NCI-H524 (cell line): ENCODE measurements at places on chromosomes 16 and 17.

- no peak for DNase-seq
Observed at GRCh38 chr16:19292186-19292585, 6.7 kb downstream of the CLEC19A start.

DNA sequence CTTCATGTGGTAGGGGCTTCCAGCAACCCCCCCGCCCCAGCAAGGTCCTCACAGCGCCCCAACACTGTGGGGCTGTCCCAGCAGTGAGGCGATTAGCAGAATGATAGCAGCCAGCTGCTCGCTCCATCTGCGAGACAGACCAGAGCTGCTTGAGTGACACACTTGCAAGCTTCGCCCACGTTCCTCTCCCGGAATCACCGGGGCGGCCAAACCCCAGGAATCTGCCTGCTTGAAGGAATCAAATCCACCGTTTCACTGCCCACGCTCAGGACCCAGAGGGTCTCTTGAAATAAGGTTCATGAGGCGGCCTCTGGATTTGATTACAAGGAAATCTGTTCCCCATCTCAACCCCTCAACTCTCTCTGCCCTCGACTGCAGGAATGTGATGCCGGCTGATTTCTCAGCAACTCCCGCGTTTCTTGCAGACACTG, 356.0 kb downstream of the C16orf95 start:
- DNase-seq, result peak; percentile 73

DNA sequence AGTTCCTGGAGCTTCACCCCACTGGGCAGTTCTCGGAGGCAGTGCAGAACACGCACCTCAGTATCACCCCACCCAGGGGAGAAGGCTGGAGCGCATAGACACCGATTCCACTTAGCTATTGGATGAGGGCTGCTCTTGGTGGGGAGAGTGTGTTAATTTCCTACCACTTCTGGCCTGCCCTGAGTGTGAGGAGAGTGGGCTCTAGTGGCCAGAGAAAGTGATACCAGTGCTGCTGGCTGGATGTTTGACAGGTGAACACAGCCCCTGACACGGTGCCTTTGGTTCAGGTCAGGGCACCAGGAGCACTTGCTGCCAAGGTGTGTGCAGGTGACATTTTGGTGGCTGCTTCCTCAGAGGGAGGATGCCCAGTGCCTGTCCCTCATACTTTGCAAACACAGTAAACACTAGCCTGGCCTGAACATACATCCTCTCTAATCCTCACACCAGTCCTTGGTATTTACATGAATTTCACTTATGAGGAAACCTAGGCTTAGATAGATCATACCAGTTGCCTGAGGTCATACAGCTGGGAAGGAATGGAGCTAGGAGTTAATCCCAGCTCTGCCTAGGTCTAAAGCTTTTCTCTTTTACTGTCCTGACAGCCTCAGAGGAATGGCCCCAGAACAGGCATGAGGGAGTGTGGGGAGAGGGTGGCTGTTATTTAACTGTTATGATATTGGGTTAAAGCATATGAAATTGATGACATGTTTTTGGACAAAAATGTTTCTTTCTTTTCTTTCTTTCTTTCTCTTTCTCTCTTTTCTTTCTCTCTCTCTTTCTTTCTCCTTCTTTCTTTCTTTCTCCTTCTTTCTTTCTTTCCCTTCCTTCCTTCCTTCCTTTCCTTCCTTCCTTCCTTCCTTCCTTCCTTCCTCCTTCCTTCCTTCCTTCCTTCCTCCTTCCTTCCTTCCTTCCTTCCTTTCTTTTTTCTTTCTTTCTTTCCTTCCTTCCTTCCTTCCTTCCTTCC, 21.0 kb upstream of the ITGAX start:
- DNase-seq, result peak; percentile 50

GRCh38 chr17:45812102-45812501, 28.0 kb downstream of the CRHR1 start:
- peak; percentile 82 for DNase-seq

DNA sequence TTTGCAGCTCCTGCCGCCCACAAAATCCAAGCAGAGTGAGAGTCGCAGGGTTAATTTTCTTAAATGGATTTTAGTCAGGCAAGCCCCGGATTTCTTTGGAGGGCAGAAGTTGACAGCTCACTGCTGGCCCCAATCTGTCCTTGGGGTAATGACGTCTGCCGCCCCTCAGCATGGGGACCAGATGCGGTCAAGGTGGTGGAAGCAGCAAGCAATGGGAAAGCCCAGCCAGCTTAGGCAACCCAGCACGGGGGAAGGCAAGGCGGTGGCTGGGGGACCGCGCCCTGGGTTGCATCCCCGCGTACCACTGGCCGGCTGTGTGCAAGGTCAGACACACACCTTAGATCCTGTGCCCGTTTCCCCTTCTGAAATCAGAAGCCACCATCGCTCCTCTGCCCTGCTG, 321.7 kb downstream of the C16orf95 start:
- DNase-seq, result peak; percentile 30

DNA sequence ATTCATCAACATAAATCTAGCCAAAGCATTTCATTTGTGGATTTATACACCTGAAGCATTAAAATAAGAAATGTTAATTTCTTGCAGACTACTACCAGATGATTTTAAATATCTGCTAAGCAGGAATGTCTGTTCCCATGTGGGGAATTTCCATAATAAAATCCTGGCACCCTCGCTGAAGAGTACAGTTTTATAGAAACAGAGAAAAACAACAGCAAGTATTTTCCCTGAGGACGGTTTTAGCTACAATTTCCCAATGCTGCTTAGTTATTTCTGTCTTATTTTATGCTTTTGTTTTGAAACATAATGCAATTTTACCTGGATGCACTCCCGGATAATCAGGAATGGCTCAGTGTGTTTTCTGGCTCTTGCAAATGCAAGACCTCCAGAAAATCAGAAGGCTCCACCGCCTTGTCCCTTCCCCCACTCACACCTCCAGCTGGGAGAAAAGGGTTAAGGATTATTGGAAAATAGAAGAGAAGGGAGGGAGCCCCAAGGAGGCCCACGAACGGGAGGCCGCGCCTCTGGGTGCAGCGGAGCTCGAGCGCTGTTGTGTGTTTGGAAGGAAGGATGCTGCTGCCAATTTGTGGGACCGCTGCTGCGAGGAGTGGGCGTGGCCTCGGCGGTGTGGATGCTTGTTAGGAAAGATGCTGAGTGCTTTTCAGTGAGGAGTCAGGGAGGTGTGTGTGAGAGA, at the start of gene CNTNAP4:
TSS of gene CNTNAP4 (plus strand) at position 657 of the 694 bp plus-strand sequence. CDS start 262 bp downstream, outside the sequence.
- DNase-seq, result peak; percentile 23

DNA sequence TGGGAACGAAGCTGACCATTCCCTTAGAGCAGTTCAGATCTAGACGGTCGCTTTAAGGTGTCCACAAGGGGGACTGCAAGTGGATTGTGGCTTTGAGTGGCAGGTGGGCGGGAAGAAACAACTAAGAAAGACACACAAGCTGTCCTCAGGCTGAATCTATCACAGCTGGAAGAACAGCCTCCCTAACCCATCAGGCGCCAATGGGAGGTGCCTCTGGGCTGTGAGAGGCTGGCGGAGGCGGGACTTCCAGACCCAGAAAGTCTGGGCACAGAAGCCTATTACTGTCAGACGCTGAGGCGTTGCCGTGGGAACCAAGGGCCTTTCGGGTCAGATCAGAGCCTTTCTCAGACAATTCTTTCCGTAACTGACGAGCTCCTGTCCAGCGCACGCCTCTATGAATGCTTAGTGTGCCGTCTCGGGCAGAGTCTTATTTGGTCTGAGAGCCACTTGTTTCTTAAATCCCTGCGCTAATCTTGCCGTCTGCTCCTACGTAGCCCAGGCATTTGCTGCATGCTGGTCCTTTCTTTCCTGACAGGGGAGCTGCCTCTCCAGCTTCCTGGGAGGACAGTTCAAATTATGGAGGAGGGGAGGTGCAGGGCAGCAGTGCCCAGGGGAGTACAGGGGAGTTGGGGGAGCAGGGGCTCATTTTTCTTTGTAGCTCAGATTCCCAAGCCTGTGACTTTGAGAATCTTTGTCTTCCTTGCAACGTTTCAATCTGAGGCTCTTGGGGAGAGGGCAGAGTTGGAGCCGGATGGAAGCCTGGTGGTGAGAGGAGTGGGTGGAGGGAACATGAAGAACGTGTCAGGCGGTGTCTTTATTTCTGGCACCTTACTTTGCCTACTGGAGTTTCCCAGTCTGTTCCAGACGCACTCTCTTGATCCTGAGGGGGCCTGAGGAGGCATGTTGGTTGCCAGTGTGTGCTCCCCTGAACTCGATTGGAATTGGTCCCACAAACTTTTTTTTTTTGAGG, 618.7 kb downstream of the KCNJ18 start:
- DNase-seq, result peak; percentile 76

DNA sequence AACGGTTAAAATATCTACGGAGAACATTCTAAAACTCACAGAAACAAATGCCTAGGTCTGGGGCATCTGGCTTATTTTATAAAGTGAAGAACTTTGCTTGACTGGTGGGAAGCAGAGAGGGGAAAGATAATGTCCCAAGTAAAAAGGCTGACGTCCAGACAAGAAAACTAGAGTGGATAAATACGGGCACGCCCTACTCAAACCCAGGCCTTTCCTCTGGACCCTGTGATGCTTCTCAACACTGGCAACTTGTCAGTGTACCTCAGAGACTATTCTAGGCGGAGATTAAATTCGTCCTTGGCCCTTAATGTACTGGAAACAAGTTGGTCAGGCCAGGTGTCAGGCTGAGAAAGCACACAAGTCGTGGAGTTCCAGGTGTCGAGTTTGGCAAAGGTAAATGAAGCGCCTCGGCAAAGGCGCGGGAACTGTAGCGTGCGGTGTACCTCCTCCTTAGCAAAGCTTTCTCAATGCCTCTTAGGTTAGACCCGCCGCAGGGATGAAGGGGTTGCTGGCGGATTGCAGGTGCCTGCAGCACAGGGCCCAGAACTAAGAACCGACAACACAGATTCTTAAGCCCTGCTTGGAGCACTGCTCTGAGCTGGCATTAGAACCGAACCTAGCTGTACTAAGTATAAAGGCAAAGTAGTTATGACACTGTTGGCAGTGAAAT, 668 bp upstream of the UNK start:
- DNase-seq, result no peak

- no peak for DNase-seq
Observed at GRCh38 chr16:81946206-81946605, 65.1 kb downstream of the SDR42E1 start.

DNA sequence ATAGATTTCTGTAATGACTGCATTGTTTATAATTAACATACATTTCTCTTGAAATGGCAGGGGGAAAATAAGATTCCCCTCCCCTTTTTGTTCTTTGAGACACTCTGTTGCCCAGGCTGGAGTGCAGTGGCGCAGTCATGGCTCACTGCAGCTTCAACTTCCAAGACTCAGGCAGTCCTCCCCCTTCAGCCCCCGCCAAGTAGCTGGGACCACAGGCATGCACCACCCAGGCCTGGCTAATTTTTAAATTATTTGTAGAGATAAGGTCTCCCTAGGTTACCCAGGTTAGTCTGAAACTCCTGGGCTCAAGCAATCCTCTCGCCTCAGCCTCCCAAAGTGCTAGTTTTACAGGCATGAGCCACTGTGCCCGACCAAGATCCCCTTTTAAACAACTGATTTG, 67.7 kb downstream of the KATNIP start:
- DNase-seq, result no peak

- DNase-seq, result no peak
Observed at GRCh38 chr16:368388-369158, 1.8 kb downstream of the MRPL28 start.

GRCh38 chr17:55661963-55662834, 60.5 kb downstream of the TMEM100 start:
- DNase-seq, result no peak

GRCh38 chr16:89981414-89981813, 32.9 kb downstream of the DEF8 start:
- no peak for DNase-seq
